ENCODE measurements at places on chromosomes 4 and X.

GRCh38 chr4:153488006-153488891 lies 22.1 kb downstream of the TMEM131L start:
- no peak for DNase-seq

DNA sequence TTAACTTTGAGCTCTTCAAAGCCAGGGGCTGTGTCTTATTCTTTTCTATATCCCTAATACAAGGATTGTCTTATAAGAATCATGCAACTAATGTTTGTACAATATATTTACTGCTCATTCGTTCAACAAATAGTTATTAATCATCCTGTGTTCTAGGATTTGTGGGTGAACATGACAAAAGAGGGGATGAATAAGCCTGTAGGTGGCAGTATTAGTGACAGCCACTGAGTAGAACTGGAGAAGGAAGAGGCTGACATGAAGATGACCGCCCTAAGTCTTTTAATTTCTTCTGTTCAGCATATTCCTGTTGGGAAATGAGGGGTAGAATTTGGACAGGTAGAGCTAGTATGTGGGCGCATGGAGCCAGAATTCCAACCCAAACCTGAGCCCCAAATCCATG lies 11.9 kb upstream of the LINC00632 start:
- DNase-seq = no peak

GRCh38 chrX:9207142-9207541 lies 173.2 kb upstream of the FAM9B start:
- no peak for DNase-seq

DNA sequence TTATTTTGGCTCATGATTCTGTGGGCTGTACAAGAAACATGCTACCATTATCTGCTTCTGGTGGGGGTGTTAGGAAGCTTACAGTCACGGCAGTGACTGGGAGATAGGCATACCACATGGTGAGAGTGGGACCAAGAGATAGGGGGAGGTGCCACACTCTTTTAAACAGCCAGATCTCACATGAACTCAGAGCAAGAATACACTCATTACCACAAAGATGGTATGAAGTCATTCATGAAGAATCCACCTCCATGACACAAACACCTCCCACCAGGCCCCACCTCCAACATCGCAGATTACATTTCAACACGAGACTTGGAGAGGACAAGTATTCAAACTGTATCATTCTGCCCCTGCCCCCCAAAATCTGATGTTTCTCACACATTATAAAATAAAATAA lies 2396.7 kb downstream of the PCDH7 start:
- DNase-seq = no peak

DNA sequence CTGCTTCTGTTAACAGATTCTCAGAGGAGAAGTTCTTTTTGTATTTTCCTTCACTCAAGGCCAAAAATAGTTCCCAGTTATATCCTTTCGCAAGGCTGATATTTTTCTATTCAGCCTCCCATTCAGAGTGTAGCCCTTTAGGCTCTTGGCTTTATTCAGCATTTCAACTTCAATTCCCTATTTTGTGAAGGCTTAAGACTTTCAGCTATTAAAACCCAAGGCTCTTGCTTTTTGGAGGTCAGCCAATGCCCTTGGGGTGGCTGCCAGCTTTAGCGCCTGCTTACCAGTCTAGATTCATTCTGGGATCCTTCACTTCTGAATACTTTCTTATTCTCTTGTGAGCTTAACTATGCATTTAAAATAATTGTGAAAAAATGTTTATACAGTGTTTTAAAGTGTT lies 57.3 kb upstream of the ADGRA3 start:
- DNase-seq = no peak

DNA sequence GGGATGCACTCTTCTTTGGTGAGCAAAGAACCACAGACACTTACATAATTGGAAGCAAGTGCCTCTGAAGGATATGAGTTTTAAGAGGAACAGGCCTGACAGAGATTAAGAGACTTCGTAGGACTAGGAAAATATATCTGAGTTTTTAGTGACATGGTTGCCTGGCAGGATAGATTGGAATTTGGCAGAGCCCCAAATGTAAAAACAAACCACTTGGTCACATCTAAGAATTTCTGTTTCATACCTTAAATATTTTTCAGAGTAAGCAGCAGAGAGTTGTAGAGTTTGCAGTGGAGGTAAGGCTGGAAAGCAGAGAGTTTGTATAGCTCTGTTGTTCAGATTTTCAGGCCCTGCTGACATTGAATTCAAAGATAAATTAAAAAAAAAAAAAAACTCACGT lies 150.1 kb upstream of the MAGEB2 start:
- no peak for DNase-seq

GRCh38 chr4:11900359-11900758 lies 471.7 kb upstream of the HS3ST1 start:
- DNase-seq = no peak

GRCh38 chrX:3024176-3024575 lies 17.1 kb upstream of the ARSF start:
- no peak for DNase-seq

DNA sequence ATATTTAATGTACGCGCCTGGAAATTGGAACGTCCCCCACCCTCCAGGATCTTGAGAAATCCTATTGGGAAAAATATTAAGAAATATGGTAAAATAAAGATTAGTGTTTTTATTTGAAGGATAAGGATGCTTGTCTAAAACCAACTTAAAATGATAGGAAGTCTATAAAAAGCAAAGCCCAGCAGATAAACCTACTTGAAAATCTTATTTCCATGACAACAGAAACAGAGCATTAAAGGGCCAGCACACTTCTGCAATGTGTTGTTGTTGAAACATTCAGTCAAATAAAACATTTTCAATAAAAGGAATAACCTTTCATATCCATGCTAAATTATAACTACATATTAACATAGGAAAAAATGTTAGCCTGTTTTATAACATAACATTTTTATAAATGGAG lies 29.3 kb upstream of the GPM6A start:
- no peak for DNase-seq

DNA sequence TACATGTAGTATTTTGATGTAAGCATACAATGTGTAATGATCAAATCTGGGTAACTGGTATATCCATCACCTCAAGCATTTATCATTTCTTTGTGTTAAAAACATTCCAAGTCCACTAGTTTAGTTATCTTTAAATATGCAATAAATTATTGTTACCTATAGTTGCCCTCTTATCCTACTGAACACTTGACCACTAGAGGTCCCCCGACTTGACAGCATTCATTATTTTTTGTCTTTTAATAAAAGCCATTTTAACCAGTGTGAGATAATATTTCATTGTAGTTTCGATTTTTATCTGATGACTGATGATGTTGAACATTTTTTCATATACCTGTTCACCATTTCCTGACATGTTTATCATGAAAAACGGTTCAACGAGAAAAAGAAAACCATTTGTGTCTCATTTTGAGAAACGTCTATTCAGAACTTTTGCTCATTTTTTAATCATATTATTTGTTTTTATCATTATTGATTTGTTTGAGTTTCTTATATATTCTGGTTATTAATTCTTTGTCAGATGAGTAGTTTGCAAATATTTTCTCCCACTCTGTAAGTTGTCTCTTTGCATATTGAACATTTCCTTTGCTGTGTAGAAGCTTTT lies 199.0 kb upstream of the CXXC4 start:
- no peak for DNase-seq

DNA sequence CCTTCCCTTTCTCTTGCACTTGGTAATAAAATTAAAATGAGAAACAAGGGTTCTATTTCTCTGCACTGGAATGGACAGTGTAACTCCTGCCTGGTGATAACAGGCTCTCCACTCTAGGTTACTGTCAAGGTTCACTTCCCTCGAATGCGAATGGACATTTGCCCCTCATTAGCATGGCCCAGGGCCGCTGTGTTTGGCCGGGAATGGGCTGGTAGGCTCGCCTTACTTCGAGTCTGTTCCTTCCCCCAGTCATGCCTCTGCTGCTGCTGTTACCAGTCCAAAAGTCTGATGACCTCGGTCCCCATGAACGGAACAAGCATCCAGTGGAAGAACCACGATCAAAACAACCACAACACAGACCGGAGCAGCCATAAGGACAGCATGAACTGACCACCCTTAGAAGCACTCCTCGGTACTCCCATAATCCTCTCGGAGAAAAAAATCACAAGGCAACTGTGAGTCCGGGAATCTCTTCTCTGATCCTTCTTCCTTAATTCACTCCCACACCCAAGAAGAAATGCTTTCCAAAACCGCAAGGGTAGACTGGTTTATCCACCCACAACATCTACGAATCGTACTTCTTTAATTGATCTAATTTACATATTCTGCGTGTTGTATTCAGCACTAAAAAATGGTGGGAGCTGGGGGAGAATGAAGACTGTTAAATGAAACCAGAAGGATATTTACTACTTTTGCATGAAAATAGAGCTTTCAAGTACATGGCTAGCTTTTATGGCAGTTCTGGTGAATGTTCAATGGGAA lies 61.5 kb downstream of the EDNRA start:
- DNase-seq = no peak

DNA sequence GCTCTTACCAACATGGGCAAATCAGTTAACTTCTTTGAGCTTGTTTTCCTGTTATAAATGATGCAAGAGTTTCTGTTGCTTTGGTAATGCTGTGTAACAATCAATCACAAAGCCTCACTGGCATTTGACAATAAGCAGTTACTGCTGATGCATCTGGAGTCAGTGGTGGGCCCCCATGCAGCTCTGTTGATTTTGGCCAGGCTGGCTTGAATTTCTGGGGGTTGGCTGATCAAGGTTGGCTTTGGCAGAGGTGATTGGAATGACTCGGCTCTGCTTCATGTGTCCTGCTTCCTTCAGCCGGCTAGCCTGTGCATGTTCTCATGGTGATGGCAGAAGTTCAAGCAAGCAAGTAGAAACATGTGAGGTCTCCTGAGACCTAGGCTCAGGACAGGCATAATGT lies 90.4 kb downstream of the PHEX start:
- no peak for DNase-seq

GRCh38 chr4:31427691-31428090 lies 707.5 kb downstream of the PCDH7 start:
- DNase-seq = no peak

DNA sequence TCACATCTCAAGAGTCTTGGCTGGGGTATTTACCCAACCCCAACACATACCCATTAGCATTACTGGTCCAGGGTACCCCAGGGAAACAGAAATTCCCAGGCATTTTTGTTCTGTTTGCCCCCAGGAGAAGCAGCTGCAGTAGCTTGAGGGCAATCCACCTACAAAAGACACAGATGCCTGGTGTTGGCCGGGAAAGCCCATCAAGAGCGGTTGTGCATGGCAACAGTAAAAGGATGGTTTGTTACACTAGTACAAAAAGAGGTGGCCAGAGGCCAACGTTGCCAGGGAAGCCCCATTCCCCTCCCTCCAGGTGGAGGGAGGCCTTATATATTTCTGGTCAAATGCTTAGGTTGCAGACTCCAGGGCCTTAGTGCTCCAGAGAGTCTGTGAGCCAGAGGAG lies 637.8 kb downstream of the BCOR start:
- DNase-seq = no peak

- no peak for DNase-seq
Observed at GRCh38 chr4:153159728-153160221, 44.5 kb upstream of the TRIM2 start.

- no peak for DNase-seq
Observed at GRCh38 chr4:100177855-100178254, 12.4 kb downstream of the DDIT4L start.

- DNase-seq = no peak
Observed at GRCh38 chr4:22052076-22052475, 103.5 kb upstream of the KCNIP4 start.

DNA sequence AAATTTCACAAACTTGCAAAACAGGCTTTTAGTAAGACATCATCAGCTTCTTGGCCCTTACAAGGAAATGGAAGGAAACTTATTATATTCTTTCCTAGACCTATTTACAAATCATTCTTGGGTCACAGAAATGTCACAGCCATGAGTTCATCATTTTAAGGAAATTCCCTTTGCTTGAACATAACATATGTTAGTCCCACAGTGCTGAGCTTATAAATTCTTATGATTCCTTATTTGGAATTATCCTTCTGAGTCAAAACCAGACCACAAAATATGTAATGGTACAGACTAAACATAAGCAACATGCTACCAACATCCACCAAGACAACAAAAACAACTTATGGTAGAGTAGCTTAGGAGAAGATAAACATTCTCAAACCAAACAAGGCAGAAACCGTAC lies 236.9 kb upstream of the CTSO start:
- DNase-seq = no peak

DNA sequence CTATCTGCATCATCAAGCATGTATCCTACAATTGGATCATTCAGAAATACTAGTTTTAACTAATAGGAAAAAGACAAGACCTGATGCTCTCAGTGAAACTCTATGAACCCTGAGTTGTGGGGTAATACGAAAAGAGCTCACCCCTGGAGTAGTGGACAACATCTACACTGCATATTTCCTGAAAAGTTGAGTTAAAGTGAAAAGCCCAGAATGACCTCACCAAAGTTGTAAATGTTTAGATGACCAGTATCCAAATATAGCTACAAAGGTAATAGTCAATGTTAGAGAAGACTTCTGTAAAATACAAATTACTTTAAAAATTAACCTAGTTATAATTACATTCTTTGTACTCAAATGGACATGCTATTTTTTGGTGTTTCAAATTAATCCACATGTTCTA lies 52.8 kb upstream of the SRPX start:
- no peak for DNase-seq

DNA sequence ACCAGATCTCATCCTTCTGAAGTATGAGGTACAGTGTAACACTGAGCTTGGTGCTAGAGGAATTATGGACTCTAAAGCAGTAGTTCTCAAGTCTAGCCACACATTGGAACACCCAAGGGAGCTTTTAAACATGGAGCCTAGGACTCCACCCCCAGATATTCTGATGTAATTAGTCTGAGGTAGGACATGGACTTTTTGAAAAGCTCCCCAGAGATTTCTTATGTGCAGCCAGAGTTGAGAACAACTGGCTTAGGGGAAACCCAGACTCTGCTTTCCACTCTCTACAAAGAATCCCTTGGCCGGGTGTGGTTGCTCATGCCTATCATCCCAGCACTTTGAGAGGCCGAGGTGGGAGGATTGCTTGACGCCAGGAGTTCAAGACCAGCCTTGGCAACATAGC lies 11.6 kb upstream of the GDPD2 start:
- no peak for DNase-seq

GRCh38 chr4:135164601-135165000 lies 963.0 kb upstream of the PABPC4L start:
- DNase-seq = no peak

GRCh38 chrX:151458824-151459223 lies 61.8 kb downstream of the VMA21 start:
- no peak for DNase-seq

DNA sequence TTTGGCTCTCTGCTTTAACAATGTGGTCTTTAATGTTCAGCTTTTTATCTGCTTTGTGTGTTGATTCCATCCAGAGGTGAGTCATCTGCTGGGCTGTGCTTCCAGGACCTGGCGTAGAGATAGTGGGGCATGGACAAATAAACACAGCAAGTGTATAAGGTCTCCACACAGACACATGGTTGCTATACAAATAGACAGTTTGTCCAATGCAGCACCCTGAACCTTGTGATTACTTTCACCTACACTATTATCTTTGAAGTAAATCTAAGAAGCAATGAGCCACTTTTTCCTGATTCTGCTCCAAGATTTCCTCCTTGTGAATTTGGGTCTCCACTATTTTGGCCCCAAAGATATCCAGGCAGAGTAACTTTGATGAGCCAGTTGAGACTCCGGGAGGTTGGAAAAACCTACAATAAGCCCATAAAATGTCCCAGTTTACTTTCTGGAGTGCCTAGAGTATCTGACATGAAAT lies 12.1 kb downstream of the PPARGC1A start:
- DNase-seq = no peak

Data from neuronal stem cell (in vitro differentiated cells).